ENCODE measurements at places on chromosomes 7 and 10.

GRCh38 chr10:11110539-11110938 is 92.9 kb downstream of the CELF2 start:
- no peak for DNase-seq

DNA sequence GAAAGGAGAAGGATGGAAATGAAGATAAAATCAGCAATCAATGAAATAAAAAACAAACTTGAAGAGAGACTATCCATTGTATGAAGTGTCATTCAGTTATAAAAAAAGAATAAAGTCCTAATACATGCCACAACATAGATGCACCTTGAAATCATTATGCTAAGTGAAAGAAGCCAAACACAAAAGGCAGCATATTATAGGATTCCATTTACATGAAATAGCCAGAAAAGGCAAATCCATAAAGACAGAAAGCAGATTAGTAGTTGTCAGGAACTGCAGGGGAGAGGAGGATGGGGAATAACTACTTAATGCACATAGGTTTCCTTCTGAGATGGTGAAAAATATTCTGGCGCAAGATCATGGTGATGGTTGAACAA is 6.6 kb upstream of the PON1 start:
- no peak for DNase-seq

DNA sequence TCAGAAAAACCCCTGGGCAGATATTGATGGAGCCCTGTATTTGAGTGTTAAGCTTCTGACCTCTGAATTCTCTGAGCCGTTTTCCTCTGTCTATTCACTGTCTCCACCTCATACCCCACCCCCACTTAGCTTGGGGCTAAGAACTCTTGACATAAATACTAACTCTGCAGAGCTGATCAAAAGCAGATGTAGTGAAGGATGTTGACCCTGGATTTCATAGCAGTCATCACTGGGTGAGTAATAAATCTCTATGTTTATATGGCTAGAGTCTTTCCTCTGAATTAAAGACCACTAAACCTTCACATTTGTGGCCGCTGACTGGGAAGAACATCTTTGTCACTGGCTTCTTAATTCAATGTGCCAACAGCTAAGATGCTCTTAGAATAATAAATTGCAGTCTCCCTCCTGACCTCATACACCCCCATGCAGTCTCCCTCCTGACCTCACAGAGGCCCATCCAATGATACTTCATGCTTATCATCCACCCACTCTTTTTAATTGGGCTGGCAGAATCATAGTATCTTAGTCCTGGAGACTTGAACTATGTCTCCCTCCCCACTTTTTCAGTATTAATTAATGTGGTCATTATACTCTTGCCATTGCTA is 78.0 kb upstream of the MACROH2A2 start:
- DNase-seq, result no peak

- no peak for DNase-seq
These were observed 15.2 kb downstream of the HIBADH start for GRCh38 chr7:27647489-27647888.

GRCh38 chr7:157459966-157460365 is 123.2 kb downstream of the DNAJB6 start:
- no peak for DNase-seq

DNA sequence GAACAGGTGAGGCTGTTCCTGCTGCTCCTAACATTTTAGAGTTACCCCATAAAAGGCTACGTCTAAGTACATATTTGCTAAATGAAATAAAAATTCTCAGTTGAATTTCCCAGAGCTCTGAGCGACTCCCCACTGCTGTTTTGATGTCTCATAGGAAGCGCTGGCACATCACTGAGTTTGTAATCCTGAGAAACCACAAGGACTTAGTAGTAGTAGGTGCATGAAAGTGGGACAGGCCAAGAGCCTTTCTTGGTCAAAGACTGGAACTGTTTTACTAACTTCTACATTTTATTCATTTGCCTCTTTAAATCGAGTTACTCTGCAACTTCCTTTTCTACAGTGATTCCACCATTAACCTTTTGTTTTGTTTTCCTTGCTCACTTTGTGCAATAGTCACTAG is 85.9 kb downstream of the XPNPEP1 start:
- no peak for DNase-seq

- no peak for DNase-seq
These were observed 10.7 kb downstream of the NODAL start for GRCh38 chr10:70430493-70431445.

GRCh38 chr7:146414373-146414772 is 297.8 kb downstream of the CNTNAP2 start:
- DNase-seq, result no peak

DNA sequence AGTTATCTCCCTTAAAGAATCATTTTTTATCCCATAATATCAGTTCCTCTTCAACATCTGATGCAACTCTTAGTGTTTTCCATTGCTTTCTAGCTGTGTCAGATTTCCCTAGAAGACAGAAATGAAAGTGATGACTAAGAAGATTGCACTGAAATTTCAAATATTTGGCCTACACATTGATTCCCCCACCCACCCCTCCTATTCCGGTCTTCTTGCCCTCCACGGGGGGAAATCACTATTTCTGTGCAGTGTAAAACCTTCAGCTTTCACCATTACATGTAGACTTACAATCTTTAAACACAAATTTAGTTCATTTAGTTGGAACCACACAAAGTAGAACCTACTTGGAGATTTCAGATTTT is 63.7 kb upstream of the IL6 start:
- DNase-seq, result no peak

- DNase-seq, result no peak
These were observed 27.8 kb downstream of the CRHR2 start for GRCh38 chr7:30654296-30655090.

- no peak for DNase-seq
These were observed 15.6 kb downstream of the DPYSL4 start for GRCh38 chr10:132202070-132202970.

GRCh38 chr10:121648059-121648458 is 49.8 kb upstream of the FGFR2 start:
- no peak for DNase-seq

GRCh38 chr10:124245806-124246440 is 152.5 kb upstream of the CHST15 start:
- no peak for DNase-seq

All from T-helper 9 cell (primary cell).